ENCODE measurements at places on chromosomes 5 and 9.
A peak's percentile ranks its signal among the peaks of the same experiment; 100 is the strongest.

DNA sequence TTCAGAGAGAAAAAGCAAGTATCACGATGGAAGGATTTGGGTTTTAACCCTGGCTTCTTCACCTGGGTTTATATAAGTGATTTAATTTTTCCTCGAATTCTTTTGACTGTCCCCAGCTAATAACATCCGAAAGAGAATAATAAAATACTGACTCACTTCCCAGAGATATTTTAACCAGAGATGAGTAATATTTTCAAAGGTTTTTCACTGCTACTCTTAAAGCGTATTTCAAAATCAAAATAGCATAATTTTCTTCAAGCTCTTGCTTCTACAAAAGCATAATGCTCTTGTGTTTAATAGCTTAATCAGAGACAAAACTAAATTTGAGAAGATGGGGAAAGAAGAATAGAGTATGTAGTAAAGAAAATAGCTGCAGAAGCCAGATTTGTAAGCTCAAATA is 215.2 kb upstream of the PTGER4 start:
- ATAC-seq = no peak

DNA sequence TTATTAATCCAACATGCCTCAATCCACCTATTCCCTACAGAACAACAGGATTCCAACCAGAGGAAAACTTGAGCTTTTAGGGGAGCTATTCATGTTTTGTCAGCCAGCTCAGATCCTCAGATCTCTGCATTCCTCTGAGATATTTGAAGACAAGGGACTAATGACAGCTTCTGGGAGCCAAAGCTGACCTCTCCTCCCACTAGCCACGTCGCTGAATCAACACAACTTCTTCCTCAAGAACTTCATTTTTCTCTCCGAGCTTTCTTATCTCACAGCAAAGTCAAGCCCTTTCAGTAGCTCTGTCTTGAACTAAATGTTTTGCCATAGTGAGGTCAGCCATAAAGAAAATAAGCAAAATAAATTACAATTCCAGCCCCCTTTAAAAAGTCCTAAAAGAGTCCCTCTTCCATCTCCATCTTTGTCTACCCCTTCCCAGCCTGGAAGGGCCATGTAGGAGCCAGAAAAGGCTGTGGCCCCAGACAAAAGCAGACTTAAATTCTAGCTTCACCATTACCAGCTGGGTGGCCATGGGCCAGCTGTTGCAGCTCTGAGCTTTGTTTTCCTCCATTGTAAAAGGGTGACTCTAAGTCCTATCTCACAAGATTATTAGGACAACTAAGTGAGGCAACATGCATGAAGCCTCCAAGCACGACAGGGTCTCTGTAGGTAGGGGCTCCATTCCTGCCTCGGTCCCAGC is 65.0 kb downstream of the HSD17B3 start:
- no peak for ATAC-seq

GRCh38 chr5:16702964-16703363 is 86.2 kb upstream of the RETREG1 start:
- ATAC-seq = no peak

DNA sequence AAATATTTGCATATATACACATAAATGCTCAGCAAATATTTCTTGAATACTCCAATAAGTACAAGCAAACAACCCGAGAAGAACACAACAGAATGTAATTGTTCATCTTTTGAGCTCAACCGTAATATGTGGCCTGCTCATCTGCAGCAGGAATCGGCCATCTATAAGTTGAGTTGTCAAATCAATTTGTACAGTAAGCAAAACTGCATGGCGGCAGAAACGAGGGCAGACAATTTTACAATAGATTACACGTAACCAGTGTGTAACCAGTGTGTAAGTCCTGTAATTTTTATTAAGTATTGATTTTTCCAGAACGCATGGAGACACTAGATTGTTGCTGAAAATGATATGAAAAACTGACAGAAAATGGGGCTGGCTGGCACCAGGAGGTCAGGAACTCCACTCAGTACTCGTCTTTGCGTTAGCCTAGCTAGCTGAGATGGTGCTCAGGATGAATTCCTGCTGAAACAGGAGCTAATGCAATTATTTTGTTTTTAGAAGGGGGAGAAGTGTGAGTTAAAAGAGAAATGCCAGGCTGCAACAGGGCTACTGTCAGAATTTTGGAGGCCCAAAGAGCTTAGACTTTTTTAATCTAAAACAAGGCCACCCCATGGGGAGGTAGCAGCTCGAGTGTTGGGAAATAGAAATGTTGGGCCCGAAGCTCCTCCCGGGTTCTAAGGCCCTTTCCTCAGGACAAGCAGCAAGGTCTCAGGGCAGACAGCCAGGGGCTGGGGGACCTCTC is 682 bp downstream of the DHX29 start:
- ATAC-seq = no peak

GRCh38 chr9:70291446-70291845 is 32.7 kb downstream of the SMC5 start:
- ATAC-seq = no peak

DNA sequence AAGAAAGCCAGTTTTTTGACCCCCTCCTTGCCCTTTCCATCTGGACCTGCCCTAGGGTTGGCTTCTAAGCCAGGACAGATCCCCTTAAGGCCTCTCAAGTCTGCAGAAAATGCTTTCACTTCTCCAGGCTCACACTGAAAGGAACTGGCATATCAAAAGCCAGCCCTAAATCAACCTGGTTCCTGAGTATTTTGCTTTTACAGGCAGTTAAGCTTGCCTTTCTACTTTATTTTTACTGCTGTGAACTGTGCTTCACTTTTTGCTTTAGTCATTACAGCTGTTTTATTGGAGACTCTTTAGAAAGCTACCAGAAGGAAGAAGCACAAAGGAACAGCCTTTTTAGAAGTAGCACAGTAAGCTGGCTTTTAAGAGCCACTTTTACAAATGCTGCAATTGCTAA is 5.0 kb downstream of the TARS1 start:
- ATAC-seq = no peak

DNA sequence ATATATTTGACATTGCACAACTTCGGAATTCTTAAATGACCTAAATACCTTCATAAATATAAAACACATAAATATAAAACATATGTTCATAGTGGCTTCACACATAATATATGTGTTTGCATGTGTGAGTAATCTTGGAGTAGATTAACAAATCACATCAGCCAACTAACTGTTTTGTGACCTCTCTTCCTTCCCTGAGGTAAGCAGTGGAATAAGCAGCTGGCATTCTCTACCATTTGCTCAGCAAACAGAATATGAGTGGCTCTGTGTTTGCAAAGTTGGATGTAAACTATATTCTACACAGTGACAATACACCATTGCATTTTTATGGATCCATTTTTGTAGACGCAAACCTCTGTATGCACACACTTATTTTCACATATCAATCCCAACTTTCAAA is 189.9 kb downstream of the ACER2 start:
- no peak for ATAC-seq

DNA sequence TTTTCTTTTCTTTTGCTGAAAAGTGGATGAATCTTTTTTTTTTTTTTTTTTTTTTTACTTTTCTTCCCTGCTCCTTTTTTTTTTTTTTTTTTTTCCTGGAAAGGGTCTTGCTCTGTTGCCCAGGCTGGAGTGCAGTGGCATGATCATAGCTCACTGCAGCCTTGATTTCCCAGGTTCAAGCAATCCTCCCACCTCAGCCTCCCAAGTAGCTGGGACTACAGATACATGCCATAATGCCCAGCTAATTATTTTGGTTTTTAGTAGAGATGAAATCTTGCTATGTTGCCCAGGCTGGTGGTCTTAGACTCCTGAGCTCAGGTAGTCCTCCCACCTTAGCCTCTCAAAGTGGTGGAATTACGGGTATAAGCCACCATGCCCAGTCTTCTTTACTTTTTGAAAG is 20.9 kb downstream of the HSD17B4 start:
- no peak for ATAC-seq

DNA sequence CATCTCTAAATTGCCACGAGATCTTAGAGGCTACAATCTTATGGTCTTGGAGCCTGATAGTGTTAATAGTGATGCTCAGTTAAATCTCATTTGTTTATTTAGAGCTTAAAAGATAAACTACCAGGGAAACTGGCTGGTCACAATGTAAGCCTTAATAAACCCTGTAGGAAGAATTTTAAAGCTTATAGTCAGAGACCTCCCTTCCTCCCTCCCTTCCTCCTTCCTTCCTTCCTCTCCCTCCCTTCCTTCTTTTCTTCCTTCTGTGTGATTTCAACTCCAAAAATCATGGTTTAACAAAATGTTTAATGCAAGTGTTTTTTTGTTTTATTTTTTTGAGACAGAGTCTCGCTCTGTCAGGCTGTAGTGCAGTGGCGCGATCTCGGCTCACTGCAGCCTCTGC is 14.9 kb upstream of the FAM240B start:
- ATAC-seq = no peak

- ATAC-seq = no peak
Measured at GRCh38 chr5:166102947-166103346, 2188.5 kb upstream of the WWC1 start.

- peak; percentile 92 for ATAC-seq
Measured at GRCh38 chr5:133581918-133582317, 30.4 kb downstream of the FSTL4 start.

DNA sequence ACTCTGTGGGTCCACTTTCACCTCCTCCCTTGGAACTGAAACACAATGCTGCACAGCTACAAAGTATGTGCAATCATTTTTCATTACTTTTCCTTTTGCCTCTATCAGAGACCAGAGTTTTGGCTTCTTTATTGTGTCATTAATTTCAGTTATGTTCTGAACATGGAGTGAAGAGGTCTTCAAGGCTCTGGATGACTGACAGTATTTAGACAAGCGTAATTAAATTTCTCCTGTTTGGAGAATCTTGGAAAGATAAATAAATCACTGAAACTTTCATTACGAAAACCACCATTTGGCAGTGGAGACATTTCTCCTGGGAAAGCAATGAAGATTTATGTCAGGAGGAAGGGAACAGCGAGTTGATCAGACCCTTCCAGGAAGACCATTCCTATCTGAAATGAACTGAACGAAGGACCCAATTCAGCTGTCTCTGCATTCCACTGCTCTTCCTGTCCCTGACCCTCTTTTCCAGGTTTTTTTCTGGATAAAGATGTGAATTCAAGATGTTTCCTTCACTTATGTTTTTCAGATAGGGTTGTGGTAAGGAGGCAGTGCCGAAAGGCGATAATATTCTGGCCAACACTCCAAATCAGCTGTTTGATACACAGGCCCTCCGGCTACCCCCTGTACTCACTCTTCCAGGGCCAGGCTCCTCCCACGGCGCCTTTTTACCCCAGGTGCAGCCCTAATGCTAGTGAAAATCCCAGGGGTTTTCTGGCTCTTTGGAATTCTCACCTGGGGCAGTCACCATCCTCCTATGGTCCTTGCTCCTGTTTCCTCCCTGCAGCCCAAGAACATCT is 77.2 kb upstream of the OSMR start:
- no peak for ATAC-seq

DNA sequence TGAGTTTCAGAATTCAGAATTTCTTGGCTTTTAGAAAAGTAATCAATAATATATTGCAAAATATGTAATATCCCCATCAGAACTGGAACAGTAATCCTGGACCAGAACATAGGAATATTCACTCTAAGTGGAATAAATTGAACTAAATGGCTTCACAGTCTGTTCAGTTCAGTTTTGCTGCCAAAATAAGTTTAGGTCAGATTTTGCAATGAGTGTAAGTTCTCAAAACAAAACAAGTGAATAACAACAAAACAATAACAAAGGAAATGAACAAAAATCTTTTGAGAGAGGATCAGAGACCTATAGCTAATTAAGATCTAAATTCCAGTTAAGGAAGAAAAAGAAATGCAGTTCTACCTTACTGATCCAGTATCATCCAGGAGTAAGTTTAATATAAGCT is 9.3 kb downstream of the PTGER4 start:
- ATAC-seq = no peak

GRCh38 chr5:88675708-88676636 is 207.0 kb downstream of the MEF2C start:
- no peak for ATAC-seq
